ENCODE measurements at places on chromosomes 6 and 20.

GRCh38 chr6:147587907-147588306 lies 79.4 kb downstream of the SAMD5 start:
- DNase-seq: no peak

DNA sequence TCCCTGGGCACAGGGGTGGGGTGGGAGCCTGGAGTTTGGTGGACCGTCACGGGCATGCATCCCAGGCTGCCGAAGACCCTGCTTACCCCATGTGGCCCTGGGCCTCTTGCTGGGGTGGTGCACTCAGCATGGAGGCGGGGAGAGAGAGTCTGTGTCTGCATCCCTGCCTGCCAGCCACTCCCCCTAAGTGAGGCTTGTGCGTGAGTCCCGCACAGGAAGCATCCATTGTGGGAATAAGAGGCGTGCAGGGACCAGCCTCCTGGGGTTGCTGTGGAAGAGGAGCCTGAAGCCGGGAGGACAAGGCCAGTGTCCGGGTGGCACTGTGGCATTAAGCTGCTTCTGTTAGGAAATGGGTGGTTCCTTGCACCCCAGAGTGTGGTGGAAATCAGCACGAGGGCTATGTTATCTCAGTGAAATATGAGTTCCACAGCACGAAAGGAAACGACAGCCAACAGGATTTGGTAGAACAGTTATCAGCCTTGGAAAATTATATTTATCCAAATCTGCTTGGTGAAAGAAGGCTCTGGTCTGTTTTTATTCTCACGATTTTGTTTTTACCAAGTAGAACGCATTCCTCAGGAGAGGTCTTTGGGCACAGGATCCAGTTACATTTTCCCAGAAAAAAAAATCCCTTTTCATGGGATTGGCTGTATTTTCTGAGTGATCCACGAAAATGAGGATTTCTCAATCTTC lies 35.7 kb downstream of the CDH4 start:
- no peak for DNase-seq

GRCh38 chr20:61886721-61887595 lies 178.7 kb downstream of the TAF4 start:
- DNase-seq: no peak

- no peak for DNase-seq
Observed at GRCh38 chr6:36130667-36131510, 576 bp downstream of the MAPK13 start.

- no peak for DNase-seq
Observed at GRCh38 chr6:13718123-13718458, 6.5 kb upstream of the RANBP9 start.
